GM23338 (cell line): ENCODE measurements at places on chromosomes 1 and 21. TPM values are rescaled to one million over a fixed set of nuclear protein-coding genes. Genes with fewer than 3 reads are reported as not detected.
A peak's percentile ranks its signal among the peaks of the same experiment; 100 is the strongest.

DNA sequence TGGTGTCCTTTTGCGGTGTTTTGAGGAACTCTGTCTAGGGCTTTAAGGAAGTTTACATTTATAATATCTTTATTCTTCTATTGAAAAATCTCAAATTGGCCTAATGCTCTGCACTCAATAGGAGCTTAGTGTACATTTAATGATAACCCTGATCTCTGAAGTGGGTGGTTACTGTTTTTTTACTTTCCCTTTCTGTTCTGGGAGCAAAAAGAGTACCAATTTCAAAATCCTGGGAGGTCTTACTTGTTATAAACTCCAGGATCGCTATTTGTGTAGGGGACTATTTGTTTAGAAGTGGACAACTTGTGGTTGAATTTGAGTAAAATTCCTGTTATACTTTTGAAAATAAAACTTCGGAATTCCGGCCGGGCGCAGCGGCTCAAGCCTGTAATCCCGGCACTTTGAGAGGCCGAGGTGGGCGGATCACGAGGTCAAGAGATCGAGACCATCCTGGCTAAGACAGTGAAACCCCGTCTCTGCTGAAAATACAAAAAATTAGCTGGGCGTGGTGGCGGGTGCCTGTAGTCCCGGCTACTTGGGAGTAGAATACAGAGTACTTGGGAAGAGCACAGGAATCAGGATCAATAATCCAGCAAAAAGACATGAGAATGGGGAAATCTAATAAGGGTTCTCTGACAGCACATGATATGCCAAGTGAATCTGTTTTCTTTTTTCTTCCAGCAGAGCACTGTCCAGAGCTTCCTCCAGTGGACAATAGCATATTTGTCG, 1.1 kb downstream of the C4BPB start:
- no peaks in the 10 kb centered on the region for H3K4me1 ChIP-seq
- no peaks in the 10 kb centered on the region for H3K27me3 ChIP-seq
- no peak overlapping the region for H3K4me3 ChIP-seq
- no peak for DNase-seq
- H3K36me3 ChIP-seq, result no peaks in the 10 kb centered on the region
- H3K27ac ChIP-seq, result no peak overlapping the region

GRCh38 chr1:6603238-6603914, 707 bp upstream of the KLHL21 start:
- peak overlapping the region; percentile 98 for H3K4me3 ChIP-seq
- H3K4me1 ChIP-seq, result peaks cover 9% of the 10 kb centered on the region
- H3K27me3 ChIP-seq, result peaks cover 5% of the 10 kb centered on the region; the same call in 1 of the 2 replicates
- H3K36me3 ChIP-seq, result no peaks in the 10 kb centered on the region
- peak; percentile 64 for DNase-seq

DNA sequence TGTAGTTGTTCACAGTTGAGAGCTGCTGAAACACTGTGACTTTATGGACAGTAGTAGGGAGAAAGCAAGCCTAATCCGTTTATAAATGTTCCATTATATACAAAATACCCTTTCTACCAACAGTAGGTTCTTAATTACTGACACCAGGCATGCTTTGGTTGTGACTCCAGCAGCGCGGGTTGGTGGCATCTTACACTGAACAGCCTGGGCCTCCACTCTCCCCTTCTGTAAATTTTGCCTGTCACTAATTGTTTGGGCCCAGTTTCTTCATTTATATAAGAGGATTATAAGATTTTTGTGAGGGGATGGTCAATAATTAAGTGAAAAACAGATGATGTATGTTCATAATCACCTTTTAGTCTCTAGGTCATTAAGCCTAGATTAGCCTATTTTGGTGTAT, 58.2 kb downstream of the ITSN1 start:
- H3K36me3 ChIP-seq, result no peaks in the 10 kb centered on the region
- peaks cover 20% of the 10 kb centered on the region for H3K4me1 ChIP-seq
- H3K4me3 ChIP-seq, result no peak overlapping the region
- no peaks in the 10 kb centered on the region for H3K27me3 ChIP-seq

DNA sequence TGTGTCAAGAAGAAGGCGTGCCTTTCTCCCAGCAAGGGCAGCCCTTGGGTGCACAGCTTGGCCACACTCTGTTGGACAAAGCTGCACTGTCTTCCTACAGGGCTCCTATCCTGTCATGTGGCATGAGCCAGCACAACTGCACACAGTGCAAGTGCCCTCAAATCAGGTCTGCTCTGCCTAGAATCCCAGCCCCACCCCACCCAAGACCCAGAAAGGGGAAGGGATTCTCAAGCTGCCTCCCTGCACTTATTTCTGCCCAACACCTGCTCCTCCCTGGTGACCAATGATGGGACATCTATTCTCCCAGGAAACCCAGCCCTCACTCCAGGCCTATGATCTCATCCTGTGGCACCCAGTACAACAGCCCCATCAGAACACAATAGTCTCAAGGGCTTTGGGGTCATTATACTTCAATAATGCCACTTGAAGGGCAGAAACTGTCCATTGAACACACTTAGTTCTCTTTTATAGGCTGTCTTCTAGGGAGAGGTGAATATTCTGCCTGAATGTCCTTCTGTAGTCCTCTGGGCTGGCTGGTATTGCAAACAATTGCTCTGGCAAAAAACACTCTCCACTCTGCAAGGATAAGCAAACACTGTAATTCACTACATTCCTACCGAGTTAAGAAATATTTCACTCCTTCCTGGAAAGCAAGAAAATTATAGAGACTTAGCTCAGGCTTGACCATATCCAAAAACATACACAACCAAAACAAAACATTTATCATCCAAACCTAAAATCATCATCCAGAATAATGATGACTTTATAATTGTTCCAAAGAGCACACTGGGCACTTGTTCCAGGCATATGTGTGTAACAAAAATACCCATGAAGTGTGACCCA, 43.1 kb upstream of the IGSF3 start:
- no peak overlapping the region for H3K27ac ChIP-seq
- H3K4me3 ChIP-seq, result no peak overlapping the region
- H3K4me1 ChIP-seq, result peaks cover 28% of the 10 kb centered on the region
- no peak for DNase-seq
- no peaks in the 10 kb centered on the region for H3K27me3 ChIP-seq

- H3K27me3 ChIP-seq, result no peaks in the 10 kb centered on the region
- no peak overlapping the region for H3K27ac ChIP-seq
- H3K4me3 ChIP-seq, result no peak overlapping the region
- H3K4me1 ChIP-seq, result peaks cover 16% of the 10 kb centered on the region
These were observed 6.0 kb downstream of the CYB561D1 start for GRCh38 chr1:109499661-109500536.

Gene SSU72
- 148 and 163 TPM in 2 replicates for total RNA-seq

Gene PLA2G2A
- 0.97 TPM in 1 of 2 replicates, not detected in the other for total RNA-seq

GRCh38 chr1:43349594-43350306, 9.0 kb upstream of the CDC20 start:
- peak overlapping the region; percentile 84 for H3K4me3 ChIP-seq
- DNase-seq, result peak; percentile 41
- H3K27me3 ChIP-seq, result peaks cover 18% of the 10 kb centered on the region
- H3K27ac ChIP-seq, result peak overlapping the region; percentile 94
- peaks cover 20% of the 10 kb centered on the region for H3K4me1 ChIP-seq

GRCh38 chr1:94327001-94327690, 89.8 kb upstream of the ARHGAP29 start:
- H3K36me3 ChIP-seq, result no peaks in the 10 kb centered on the region
- DNase-seq, result peak; percentile 95
- peak overlapping the region; percentile 41 for H3K4me3 ChIP-seq
- H3K27ac ChIP-seq, result peak overlapping the region; percentile 65; the same call in 1 of the 2 replicates

Gene ZCCHC17
- total RNA-seq, result 40.1 and 43.7 TPM in 2 replicates

Gene SPTA1
- total RNA-seq, result not detected in 2 replicates

Gene PRDM16
- 0.14 and 0.66 TPM in 2 replicates for total RNA-seq

Gene SYT2
- total RNA-seq, result 11.4 and 12.5 TPM in 2 replicates

Gene SPRR1A
- total RNA-seq, result not detected in 2 replicates

Gene PTCH2
- 0.63 and 0.74 TPM in 2 replicates for total RNA-seq

Gene RNU1-2
- under 0.01 TPM in 1 of 2 replicates, not detected in the other for total RNA-seq

- no peaks in the 10 kb centered on the region for H3K27me3 ChIP-seq
- H3K4me3 ChIP-seq, result no peak overlapping the region
- H3K36me3 ChIP-seq, result no peaks in the 10 kb centered on the region
These were observed 30.1 kb downstream of the TNFRSF1B start for GRCh38 chr1:12196641-12197482.

DNA sequence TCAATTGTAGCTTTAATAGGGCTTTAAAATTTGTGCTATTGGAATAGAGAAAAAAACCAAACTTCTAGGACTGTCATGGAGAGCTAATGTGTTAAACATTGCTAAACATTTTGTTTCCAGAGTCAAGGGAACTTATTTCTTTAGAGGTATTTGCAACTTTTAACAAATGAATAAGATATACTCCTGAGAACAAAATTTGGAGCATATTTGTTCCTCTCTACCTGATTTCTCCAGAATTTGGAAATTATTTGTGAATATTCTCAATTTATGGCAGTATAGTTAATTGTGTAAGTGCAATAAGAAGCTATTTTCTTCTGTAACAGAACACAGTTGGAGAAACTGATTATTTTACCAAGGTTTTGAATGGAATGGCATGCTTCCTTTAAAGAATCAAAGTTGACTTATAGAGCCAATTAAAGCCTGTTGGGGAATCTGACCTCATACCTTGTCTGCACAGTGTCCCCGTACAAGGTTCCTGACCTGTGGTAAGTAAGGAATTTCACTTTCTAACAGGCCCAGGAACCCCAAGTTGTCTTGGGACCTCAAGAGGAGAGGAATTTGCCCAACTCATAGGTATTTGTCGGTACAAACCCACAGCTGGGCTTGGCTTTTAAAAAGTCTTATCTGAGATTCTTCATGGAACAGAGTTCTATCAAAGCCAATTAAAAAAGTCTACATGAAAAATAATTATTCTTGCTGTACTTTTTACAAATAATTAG, 72.6 kb upstream of the CSF1 start:
- DNase-seq, result no peak
- H3K4me1 ChIP-seq, result peaks cover 17% of the 10 kb centered on the region
- no peak overlapping the region for H3K4me3 ChIP-seq

Gene GCSAML
- total RNA-seq, result not detected in 2 replicates

Gene CYP4Z1
- total RNA-seq, result not detected in 2 replicates

GRCh38 chr1:156124557-156125483, 10.3 kb downstream of the LMNA start:
- peak; percentile 54 for DNase-seq
- H3K27ac ChIP-seq, result peak overlapping the region; percentile 93
- H3K36me3 ChIP-seq, result no peaks in the 10 kb centered on the region; the same call in 1 of the 2 replicates

Gene LRRN2
- 2.0 and 2.6 TPM in 2 replicates for total RNA-seq

- no peaks in the 10 kb centered on the region for H3K4me1 ChIP-seq
- H3K36me3 ChIP-seq, result no peaks in the 10 kb centered on the region
These were observed 126.5 kb downstream of the CAPN8 start for GRCh38 chr1:223538981-223539380.

- DNase-seq, result no peak
- H3K4me3 ChIP-seq, result no peak overlapping the region
- no peaks in the 10 kb centered on the region for H3K36me3 ChIP-seq
- H3K27ac ChIP-seq, result no peak overlapping the region
- H3K4me1 ChIP-seq, result no peaks in the 10 kb centered on the region
These were observed 19.5 kb downstream of the UBASH3A start for GRCh38 chr21:42423197-42423675.

DNA sequence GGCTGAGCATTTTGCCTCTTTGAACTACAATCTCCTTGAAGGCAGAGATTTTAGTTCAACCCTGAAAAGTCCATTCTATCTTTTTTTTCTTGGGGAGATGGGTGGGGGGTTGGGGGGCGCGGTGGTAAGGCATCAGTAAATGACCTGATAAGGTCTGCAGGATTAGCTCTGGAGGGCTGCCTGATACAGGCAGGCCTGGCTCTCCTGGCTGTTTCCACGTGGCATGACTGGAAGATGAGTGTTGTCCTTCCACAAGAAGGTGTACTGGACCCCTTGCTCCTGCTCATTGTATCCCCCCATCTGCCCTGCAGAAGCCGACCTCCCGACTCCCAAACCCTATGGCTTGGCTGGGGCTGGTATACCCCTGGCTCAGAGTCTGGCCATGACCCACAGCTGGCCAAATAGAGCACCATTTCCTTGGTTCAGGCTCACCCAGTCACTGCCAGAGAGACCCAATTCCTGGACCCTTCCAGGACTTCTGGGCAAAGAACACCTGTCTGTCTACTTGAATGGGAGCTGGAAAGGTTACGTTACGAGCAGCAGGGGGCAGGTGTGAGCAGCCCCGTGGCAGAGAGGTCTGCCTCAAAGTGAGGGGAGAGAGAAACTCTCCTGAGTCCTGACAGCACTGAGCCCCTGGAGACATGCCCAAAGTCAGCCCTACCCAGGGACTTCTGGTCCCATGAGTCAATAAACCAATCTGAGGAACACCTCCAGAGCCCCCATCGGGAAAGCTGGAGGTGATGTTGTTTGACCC, 17.0 kb downstream of the DHRS3 start:
- H3K4me1 ChIP-seq, result peaks cover 50% of the 10 kb centered on the region
- H3K36me3 ChIP-seq, result no peaks in the 10 kb centered on the region
- no peak overlapping the region for H3K4me3 ChIP-seq

DNA sequence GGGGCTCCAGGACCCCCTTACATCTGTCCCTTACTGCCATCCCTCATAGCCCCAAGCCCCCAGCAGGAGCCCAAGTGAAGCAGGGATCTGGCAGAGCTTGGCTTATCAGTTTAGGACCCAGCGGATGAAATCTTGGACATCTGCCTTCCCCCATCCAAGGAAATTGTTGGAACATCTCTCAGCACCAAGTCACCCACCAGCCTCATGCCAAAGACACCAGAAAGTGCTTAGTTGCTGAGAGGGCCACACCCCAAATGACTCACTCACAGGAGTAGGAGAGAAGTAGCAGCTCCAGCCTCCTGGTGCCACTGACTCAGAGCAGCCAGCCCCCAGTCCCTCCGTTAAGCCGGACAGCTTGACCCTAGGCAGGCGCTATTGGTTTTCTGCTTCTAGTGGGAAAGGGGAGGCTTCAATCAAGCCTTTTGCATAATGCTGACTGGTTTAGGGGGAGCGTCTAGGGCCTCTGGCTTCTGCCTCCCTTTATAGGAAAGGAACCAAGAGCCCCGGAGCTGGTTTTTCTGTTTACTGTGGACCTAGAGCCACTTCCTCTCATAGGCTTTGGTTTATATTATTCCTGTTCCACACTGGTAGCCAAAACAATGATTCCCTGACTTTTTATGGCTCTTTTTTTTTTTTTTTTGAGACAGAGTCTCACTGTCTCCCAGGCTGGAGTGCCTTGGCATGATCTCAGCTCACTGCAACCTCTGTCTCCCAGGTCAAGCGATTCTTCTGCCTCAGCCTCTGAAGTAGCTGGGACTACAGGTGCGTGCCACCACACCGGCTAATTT, 114.2 kb upstream of the IPO9 start:
- H3K27ac ChIP-seq, result no peak overlapping the region; the same call in 1 of the 2 replicates

GRCh38 chr1:162661336-162661735, 29.1 kb downstream of the DDR2 start:
- H3K27me3 ChIP-seq, result no peaks in the 10 kb centered on the region
- H3K4me1 ChIP-seq, result no peaks in the 10 kb centered on the region; the same call in 1 of the 2 replicates
- H3K36me3 ChIP-seq, result no peaks in the 10 kb centered on the region
- no peak overlapping the region for H3K4me3 ChIP-seq
- no peak overlapping the region for H3K27ac ChIP-seq

Gene AMPD1
- total RNA-seq, result not detected in 2 replicates
